DMS153 (cell line): ENCODE measurements at places on chromosomes 4 and X.

- DNase-seq = no peak
Measured at GRCh38 chr4:76688619-76689144, 209.3 kb downstream of the SOWAHB start.

- DNase-seq = no peak
Measured at GRCh38 chr4:54392479-54392878, 163.4 kb downstream of the PDGFRA start.

DNA sequence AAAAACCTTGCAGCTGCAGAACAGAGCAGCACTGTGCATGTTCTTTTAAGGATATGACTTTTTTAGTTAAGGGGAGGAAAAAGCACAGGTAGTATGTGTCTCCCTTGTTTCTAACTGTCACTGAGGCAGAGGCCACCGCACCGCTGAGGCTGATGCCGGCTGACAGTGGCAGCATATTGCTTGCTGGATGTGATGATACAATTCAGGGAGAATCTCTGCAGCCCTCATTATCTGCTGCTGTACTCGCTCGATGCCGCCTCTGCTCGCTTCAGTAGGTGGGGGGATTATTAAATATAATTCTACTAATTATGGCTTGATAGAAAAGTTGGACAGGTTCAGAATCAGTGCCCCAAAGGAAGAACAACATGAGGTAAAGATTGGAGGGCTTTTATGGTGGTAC lies 378.8 kb upstream of the NOCT start:
- DNase-seq = no peak

DNA sequence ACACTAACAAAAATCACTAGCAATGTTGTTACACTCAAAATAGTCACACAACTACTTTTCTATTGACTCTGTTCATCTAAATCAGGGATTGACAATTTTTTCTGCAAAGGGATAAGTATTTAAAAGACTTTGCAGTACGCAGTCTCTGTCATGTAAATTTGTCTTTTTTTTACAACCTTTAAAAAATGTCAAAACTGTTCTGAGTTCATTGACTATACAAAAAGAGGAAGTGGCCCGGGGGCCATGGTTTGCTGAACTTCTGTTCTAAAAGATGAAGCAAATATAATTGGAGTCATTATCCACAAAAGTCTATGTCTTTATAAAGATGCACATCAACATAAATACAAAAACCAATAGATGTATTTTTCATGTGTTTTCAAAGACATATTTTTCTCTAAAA lies 1310.3 kb downstream of the RPA4 start:
- DNase-seq = no peak

DNA sequence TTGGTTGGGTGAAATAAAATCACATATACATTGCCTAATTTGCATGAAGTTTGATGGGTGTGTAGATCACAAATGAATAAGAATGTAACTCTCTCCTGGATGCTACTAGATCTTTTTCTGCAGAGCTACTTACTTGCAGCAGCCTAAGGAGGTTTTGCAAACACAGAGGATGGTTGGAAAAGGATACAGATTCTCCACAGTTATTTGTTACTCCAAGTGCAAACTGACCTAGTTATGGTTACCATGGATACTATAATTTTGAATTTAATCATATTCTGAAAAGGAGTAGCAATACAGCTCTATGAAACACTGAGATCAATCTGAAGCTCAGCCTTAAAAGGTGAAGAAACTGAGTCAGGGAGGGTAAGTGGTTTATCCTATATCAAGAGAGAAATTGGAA lies 9.1 kb upstream of the ARHGEF38 start:
- DNase-seq = no peak

GRCh38 chrX:49171752-49172279 lies at the start of gene PLP2:
Gene PLP2, plus strand, starts transcription at chrX:49171898. Its CDS starts 103 bp downstream, at chrX:49172001.
- no peak for DNase-seq

DNA sequence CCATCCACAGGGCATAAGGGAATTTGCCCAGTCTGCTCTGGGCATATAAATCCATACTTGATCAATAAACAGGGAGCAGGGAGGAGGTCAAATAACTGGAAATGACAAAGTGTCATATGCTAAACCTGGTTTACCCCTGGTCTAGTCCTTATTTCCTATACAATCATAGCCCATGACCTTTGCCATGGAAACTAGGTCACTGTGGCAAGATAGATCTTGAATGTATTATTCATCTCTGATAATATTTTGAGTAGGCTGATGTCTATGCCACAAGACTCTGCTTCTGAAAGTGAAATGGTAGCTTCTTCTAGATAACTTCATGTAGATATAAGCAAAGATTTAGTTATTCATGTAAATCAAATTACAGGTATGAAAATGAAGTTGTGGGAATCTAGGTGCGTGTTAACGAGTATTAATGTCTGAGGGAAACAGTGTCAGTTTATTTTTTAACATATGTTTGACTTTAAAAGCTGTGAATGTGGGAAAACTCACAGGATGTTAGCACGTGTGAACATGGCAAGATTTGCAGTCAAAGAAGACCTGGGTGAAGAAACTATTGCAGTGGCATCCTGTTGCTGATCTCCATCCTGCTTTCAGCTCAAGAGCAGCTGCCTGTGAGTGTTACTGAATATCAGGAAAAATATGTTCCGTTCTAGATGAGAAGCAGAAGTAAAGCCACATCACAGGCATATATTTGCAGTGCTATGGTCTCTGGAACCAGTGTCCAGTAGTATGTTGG lies 81.8 kb upstream of the NDP start:
- no peak for DNase-seq

DNA sequence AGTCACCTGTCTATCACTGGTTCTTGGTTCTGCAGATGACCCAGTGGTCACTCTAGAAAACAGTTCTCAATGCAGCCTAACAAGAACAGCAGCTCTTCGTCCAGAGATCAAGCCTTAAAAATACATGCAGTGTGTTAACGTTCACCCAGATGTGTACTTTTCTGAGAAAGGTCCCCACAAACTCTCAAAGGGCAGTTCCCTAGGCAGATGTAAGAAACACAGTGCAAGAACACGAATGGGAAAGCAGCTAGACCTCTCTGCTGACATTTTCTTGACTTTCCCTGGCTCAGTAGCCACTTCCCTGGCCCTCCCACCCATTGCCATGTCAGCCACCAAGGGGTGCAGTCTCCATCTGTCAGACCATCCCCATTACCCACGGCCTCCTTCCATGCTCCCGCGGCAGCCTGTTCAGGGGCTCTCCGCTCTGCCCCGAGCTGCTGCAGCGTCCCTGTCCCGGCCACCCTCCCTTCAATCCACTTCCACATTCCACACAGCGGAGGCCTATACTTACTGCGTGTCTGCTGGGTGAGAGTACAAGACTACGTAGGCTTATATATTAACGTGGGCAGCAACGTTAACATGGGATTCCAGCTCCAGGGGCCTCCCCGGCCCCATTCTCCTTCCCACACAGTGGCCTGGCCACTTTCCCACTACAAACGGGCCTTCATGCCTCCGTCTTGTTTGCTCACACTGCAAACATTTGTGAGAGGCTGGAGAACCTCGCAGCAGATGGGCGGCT lies 34.3 kb downstream of the IRF2 start:
- DNase-seq = no peak

GRCh38 chr4:7876201-7876875 lies 63.3 kb downstream of the AFAP1 start:
- DNase-seq = no peak

- no peak for DNase-seq
Measured at GRCh38 chr4:112735474-112735951, 98.6 kb downstream of the LARP7 start.

DNA sequence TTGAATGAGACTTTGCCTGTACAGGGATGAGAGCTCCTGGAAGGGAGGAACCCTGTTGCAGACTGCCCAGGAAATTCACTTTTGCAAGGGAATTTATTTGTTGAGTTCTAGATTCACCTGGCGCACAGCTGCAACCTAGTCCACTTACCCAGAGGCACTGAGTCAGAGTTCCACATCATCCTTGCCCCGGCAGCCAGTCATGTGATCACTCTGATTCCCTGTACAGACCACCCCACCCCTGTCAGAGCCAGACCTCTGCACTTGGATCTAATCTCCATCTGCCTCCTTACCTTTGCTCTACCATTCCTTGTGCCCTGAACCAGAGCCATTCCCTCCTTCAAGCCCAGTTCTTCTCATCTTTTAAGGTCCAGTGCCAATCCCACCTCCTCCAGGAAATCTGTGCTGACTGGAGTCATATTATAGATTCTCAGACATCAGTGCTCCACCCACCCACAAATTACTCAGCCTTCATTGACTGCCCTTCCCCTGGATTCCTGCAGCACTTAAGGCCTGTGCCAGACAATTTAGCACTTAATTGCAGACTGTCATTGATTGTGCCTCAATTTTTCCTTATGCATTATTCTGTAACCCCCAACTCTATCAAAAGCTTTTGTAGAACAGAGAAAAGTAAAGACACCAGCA lies 84.1 kb upstream of the MAGEA4 start:
- no peak for DNase-seq

DNA sequence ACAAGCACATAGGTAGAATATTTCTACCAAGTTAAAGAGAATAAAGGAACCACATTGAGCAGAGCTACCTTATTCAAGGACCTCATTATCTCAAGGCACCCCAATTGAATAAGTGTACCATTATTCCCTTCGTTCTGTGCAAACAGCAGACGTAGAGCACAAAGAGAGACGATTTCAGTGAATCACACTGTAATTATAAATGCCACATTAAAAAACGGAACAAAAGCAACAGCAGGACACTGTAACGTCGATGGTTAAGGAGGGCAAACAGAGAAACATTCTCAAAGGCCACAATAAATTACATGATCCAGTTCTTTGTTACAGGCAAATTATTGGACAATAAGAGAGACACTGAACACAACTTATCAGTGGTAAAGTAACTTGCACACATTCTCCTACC lies 644.1 kb upstream of the TENM3 start:
- DNase-seq = peak; percentile 83

- no peak for DNase-seq
Measured at GRCh38 chr4:57090079-57090478, 20.1 kb downstream of the IGFBP7 start.

- DNase-seq = peak; percentile 1
Measured at GRCh38 chrX:97399400-97399799, 515.7 kb downstream of the RPA4 start.

DNA sequence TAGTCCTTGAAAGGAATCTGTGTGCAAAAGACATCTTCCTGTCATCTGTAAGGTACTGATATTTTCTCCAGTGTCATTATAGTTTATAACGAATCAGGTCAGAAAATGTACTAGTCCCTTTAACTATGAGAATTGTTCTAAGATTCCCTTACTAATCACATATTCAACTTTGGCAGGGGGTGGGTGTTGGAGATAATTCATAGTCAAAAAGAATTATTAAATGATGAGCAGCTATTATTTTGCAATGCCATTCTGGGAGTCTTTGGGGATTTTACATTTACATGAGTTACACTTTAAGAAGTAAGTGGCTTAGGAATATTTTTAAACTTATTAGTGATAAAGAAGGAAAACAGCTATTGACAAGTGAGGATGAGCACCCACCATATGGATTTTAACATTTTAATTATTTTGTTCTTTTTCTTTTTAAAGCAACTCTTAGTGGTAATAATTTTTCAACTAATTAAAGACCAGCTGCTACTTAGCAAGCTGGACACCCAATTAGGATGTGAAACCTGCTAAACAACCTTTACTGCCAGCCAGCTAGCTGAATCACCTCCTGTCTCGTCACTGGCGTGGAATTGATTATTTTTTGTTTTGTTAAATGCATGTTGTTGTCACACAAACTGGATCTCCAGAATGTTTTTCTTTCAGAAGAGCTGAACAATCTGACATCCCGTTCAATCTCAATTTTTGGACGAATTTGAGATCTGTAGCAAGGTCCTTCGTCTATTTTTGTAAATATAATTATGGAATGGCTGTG lies 219.2 kb downstream of the ARAP2 start:
- DNase-seq = no peak

- DNase-seq = no peak
Measured at GRCh38 chr4:155489271-155489670, 112.5 kb upstream of the MAP9 start.

- DNase-seq = no peak
Measured at GRCh38 chrX:24513416-24513815, 48.3 kb downstream of the PDK3 start.

- DNase-seq = no peak
Measured at GRCh38 chrX:118552121-118552900, 56.7 kb downstream of the DOCK11 start.
